Activated CD4-positive, alpha-beta T cell treated with anti-CD3 and anti-CD28 coated beads, Interleukin-2, amount 50 U/mL, for 16 hours (primary cell): ENCODE measurements at places on chromosomes 7 and 10.

DNA sequence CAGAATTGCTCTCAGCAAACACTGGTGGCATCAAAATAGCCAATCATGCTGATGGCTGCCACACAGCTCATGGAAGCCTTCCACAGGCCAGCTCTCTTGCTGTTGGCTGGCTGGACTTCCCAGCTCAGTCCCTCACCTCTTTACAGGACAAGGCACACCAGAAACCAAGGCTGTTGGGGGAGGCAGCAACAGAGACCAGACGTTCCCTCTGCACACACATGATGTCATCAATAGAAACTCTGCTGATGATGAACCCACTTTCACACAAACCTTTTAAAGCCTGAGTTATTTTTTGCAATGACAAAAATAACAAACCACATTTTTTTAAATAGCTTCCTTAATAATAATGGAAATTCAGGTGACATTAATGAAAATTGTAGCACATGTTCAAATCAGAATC is 300.9 kb upstream of the C7orf33 start:
- DNase-seq = no peak

- no peak for DNase-seq
These were observed 515.7 kb downstream of the TCERG1L start for GRCh38 chr10:130795819-130796218.

GRCh38 chr7:75644589-75644988 is 94.2 kb downstream of the HIP1 start:
- no peak for DNase-seq

DNA sequence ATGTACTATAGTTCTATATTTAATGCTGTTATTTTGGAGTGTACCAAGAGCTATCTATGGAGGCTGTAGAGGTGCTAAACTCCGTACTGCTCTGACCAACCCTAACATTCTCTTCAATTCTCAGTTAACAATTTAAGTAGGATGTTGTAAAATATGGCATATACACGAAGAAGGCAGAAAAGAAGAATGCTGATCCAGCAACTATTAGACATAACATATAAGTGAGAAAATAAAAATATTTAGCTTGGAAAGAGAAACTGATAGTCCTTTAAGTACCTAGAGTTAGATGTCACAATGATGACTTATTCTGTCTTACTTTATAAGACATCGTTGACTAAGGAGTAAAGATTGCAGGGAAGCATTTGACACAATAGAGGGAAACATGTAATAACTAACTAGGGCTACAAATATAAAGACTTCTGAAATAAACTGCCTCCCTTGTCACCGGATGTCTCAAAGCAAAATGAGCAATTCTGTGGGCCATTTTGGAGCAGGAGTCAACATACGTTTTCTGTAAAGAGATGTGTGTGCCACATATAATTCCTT is 159.5 kb downstream of the CPEB3 start:
- DNase-seq = no peak

GRCh38 chr10:69466689-69467088 is 15.4 kb downstream of the TSPAN15 start:
- no peak for DNase-seq

GRCh38 chr7:102404005-102404861 is 8.1 kb downstream of the PRKRIP1 start:
- DNase-seq = peak; percentile 71

DNA sequence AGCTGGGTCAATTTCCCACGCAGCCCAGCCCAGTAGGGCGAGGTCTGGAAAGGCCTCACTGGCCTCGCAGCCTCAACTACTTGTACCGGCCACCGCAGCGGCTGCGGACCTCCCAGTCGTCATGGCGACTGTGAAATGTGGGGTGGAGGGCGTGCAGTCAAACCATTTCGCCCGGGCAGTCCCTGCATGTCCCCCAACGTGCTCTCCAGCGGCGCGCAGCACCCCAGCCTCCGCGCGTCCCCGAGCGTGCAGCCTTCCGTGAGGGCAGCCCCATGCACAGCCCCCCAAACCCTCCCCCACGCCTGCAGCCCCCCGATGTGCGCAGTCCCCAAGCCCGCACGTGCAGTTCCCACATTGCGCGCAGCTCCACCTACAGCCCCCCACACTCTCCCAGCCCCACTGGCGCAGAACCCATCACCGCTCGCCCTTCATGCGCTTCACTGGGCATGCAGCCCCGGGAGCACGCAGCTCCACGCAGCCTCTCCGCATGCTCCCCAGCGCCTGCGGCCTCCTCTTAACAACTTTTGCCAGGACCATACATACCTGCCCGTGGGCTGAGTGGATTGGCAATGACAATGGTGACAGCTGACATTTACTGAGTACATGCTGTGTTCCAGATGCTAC is 34.5 kb upstream of the SFTPD start:
- DNase-seq = no peak

DNA sequence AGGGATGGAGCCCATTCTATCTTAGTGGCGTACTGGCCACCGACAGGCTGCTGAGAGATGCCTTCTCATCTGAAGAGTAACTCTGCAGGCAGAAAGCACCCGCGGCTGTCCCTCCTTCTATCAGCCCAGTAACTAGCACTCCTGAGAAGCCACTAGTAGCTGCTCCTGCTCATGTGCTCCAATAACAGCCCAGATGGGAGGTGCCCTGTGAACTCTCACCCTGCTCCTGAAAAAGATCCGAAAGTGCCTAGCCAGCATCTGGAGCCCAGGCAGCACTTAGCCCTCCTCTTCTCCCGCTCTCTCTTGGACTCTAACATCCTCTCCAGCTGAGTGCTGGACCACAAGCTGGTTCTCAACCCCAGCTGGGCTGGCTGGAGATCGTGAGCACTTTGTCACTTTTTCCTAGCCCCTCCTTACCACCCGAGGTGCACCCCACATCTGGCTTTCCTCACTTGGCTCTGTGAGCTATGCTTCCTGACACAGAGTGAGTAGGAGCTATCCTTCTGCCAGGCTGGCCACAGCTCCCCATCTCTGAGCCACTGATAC is 239.2 kb downstream of the GRID1 start:
- no peak for DNase-seq

GRCh38 chr10:95121904-95122303 is 52.6 kb upstream of the CYP2C8 start:
- no peak for DNase-seq

DNA sequence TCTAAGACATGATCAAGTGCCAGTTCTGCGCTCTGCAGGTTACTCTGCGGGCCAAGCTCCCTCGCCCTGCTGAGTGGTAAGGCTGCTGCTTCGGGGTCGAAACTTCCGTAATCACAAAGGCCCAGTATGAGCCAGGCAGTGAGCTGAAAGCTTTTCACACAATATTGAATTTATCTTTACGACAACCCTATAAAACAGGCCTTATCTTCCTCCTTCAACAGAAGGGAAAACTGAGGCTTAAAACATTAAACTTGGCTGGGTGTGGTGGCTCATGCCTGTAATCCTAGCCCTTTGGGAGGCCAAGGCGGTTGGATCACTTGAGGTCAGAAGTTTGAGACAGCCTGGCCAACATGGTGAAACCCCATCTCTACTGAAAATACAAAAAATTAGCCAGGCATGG is 83.3 kb downstream of the FAM107B start:
- DNase-seq = no peak

DNA sequence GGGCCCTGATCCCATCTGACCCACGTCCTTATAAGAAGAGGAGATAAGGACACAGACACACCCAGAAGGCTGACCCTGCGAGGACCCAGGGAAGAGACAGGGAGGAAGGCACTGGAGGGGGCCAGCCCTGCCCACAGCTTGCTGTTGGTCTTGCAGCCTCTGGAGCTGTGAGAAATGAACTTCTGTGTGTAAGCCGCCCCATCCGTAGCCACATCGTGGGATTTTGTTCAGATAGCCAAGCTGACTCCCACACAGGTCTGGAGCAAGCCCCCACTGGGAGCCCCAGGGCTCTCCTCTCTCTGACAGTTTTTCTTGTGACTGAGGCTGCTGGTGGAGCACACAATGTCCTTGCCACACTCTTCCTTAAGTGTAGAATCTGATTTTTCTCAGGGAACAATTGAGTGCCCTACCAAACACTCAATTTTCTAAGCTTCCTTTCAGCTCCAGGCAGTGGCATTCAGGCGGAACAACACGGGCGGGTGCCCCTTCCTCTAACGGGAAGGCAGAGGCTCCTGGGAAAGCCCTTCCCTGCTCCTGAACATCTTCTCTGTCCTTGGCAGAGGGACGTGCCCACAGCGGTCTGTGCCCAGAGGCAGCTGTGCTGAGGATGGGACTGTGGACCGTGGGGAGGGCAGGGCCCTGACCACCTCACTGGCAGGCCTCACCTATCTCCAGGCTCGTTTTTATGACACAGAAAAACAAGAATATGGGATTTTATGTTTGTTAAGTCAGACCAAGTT is 160.6 kb upstream of the SHH start:
- no peak for DNase-seq

DNA sequence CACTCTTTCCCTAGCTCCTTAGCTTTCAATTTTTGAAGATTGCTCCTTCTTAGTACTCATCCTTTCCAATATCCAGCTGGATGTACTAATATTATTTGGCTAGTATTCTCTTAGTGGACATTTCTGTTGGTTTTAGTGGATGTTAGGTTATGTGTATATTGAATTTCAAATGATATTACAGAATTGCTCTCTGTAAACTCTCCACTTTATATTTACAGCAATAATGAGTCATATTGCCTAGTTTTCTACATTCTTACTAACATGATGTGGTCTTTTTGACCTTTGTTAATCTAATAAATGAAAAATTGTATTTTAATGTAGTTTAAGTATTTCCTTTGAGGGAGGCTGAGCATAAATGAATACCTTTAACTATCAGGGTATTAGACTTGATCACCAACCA is 69.4 kb downstream of the BICC1 start:
- no peak for DNase-seq

DNA sequence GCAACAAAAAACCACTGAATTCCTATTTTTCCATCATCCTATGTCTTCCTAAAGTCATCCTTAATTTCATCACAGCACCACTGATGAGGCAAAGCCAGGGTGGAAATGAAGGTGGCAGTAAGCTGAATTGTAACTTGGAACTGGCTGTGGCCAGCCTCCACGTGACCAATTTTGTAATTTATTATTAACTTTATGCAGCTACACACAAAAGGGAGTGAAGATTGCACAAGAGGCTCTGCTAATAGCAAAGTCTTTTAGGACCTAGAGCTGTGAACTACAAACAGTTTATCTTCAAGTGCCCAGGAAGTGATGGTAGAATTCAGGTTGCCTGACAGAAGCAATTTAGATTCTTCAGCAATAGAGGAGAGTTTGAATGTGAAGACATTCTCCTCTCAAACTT is 176.4 kb downstream of the CCDC71L start:
- peak; percentile 10 for DNase-seq

- no peak for DNase-seq
These were observed 198.3 kb upstream of the SLC26A5 start for GRCh38 chr7:103644319-103644718.

- DNase-seq = no peak
These were observed 42.9 kb downstream of the BMPR1A start for GRCh38 chr10:86799188-86799845.

- DNase-seq = no peak
These were observed 477.0 kb downstream of the GFRA1 start for GRCh38 chr10:115795964-115796363.

- DNase-seq = peak; percentile 66
These were observed 31.2 kb downstream of the ZNF467 start for GRCh38 chr7:149742075-149742701.

DNA sequence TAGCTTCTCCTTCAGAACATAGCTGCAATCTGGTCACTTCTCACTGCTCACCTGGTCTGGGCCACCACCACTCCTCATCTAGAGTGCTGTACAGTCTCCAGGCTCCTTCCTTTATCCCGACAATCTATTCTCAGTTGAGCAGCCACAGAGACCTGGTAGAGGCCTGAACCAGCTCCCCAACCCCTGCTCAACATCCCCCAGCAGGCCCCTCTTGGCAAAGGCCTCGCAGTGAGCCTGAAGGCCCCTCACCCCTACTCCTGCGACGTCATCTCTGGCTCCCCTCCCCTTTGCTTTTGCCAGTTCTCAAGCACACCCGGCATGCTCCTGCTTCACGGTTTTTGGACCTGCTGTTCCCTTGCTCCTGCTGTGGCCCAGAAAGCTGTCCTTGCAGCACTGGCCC is 113.9 kb downstream of the ARHGAP22 start:
- DNase-seq = no peak

DNA sequence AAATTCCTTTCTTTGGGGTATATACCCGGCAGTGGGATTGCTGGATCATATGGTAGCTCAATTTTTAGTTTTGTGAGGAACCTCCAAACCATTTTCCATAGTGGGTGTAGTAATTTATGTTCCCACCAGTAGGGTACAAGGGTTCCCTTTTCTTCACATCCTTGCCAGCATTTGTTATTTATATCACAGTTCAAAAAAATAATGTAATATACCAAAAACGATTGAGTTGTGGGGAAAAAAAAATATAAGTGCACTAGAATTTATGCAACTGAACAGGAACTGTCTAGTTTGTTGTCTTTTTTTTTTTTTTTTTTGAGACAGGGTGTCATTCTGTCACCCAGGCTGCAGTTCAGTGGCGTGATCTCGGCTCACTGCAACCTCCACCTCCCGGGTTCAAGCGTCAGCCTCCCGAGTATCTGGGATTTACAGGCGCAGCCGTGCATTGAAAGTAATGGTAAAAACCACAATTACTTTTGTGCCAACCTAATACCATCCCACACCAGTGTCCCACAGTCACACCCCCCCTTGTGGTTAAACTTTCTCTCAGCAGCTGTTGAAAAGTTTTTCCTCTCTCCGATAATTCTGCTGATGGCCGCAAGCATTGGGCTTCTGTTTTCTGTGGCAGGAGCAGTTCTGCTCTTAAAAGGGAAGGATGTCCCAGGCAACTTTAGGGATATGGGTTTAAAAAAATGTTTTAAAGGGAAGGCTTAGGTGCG is 6.8 kb upstream of the LAT2 start:
- DNase-seq = peak; percentile 26

DNA sequence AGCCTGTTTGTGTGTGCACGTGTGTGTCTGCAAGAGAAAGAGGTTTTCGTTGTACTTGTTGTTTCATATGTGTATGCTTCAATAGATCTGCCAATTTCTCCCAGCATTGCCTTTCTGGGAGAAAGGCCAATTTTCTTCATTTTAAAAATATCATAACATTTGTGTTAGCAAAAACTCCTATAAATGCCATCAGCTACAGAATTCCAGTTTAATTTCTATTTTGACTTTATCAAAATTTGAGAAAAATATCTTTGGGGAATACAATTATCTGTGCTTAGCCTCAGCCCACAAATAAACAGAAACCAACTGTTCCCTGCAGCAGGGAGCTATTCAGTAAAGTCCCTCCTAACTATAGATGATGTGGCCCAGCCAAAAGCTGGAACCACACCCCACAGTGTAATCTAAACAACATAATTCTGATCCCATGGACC is 68.3 kb upstream of the MGMT start:
- no peak for DNase-seq

- peak; percentile 61 for DNase-seq
These were observed 103.5 kb upstream of the FAM3C start for GRCh38 chr7:121499624-121500023.

- no peak for DNase-seq
These were observed 15.2 kb downstream of the DMBT1 start for GRCh38 chr10:122575776-122576175.

GRCh38 chr7:74087791-74088453 is 4.3 kb downstream of the LIMK1 start:
- DNase-seq = no peak

GRCh38 chr7:138713191-138713590 is 12.0 kb upstream of the SVOPL start:
- DNase-seq = peak; percentile 35

GRCh38 chr7:44720301-44720700 is 28.3 kb upstream of the ZMIZ2 start:
- no peak for DNase-seq
